Adipose tissue (tissue), 3 donors: ENCODE measurements at places on chromosomes 3 and 15. TPM values are rescaled to one million over a fixed set of nuclear protein-coding genes. Genes with fewer than 3 reads are reported as not detected.

AP3S2 gene
- 34.0 TPM for polyA plus RNA-seq

RASL12 gene
- polyA plus RNA-seq: 6.7 TPM

PEX11A gene
- 40.4 TPM for polyA plus RNA-seq

CACNA2D3 gene
- 0.08 TPM for polyA plus RNA-seq
